GM12878 (cell line): ENCODE measurements at places on chromosomes 12 and 14.

DNA sequence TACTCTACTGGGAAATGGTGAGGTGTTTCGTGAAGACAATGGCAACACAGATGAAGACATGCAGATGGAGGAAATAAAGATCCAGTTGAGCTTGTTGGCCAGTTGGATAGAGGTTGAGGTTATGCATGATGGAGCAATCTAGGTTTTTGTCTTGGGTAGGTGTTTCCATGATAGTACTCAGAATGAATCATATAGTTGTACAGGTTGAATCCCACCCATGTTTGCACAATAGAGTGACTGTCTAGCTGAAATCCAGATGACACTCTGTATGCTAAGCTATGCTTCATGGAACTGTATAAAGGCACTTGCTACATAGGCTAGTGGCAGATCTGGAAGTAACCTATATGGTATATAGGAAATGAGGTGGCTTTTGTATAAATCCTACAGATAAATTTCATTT is 264.9 kb downstream of the NAV3 start:
- no peak for DNase-seq

- DNase-seq: no peak
Observed at GRCh38 chr12:64229796-64230195, 7.7 kb upstream of the KICS2 start.

DNA sequence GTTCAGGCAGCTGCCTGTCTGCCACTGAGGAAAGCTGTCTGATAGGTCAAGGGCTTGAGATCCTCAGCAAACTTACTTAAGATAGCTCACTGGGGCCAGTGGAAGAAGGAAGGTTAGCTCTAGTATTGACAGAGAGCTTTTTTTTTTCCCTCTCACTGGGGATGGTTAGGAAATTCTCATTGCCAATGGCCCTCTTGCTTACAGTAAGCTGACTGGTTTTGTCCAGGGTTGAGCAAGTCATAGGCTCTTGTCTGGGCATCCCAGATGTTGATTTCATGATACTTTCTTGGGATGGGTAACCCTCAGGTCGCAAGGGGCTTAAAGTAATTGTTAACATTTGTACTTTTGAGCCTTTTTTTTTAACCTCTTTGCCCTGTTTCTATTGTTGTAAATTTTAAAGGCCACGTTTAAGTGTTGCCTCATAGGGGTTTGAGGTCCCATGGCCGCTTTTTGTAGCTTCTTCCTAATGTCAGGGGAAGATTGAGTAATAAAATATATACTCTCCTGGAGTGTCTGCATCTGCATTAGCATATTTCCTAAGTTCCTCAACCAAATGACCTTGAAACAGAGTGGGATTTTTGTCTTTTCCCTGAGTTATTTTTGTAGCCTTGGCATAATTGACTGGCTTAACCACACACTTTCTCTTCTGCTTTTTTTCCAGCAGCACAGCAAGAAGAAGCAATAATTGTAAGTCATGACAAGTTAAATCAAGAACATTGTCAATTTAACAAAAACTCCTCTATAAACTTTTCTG is 716.0 kb downstream of the LRFN5 start:
- DNase-seq: peak; percentile 8

DNA sequence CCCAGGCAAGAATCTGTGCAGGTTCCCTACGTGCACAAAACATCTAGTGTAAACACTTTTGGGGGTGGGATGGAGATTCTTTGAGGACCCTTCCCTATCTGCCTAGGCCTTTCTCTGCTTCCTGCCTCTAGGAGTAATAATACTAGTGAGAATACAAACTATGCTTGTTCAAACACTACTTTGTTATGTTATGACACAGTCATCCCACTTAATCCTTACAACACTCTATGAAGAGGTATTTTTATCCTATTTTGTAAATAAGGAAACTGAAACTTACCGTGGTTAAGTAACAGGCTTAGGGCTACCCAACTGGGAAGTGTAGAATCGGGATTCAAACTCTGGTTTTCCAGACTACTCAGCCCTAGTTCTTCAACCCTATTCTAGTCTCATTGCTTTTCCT is 96.5 kb downstream of the KCNA5 start:
- DNase-seq: no peak

DNA sequence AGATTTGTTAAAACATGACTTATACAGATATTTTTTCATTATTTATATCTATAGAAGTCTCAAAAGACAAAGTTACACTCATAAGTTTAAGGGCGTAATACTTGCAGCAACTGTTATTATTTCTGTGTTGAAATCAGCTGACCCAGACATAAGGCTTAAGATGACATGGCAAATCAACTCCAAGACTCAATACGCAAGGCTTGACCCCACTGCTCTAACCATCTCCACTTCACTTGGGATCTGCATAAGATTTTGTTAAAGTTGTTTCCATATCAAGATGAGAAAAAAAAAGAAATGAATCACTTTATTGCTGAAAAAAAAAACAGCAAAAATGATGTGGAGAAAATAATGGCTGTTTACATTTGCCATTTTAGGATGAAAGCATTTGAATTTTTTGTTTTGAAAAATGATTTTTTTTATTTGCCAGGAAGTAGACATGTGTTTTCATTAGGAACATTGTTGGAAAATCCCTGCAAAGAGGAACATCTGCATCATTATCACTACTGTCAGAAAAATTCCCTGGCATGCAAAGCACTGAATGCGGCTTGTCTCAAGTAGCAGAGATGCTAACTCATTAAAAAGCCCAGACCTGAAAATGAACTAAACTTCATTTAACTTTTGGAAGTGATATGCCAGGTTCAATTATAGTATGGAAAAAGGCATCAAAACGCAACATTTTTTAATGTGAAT is 73.5 kb downstream of the LIN7A start:
- no peak for DNase-seq

DNA sequence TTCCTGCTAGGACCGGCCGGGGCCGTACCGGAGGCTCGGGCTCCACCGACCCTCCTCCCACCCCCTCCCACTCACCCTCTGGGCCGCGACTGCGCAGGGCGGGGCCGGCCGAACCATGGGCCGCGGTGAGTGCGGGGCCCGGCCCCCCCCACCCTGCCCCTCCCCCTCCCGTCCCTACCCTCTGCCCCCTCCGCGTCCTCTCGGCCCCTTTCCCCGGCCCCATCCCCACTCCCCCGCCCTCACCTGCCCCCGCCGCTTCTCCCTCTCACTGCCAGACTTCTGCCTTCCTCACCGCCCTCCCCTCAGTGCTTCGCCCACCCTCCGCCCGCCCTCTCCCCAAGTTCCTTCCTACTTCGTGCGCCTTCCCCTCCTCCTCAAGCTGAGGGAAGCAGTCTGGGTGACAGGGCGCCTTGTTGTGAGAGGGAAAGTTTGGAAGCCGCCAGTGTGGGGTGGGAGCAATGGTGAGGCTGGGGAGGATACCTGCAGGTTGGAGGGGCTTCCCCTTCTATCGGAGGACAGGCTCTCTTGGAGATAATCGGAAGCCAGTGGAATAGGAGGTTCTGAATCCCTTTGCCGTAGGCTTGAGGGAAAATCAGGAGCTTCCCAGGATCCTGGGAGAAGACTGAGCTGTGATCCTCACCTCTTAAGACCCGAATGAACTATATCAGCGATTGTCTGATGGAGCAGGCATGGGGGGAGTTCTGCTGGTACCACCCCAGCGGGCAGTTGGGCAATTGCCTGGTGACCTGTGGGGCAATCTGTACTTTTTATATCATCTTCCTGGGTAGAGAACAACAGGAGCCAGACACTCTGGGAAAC is 472 bp downstream of the MBD6 start:
- no peak for DNase-seq

GRCh38 chr12:59649203-59649602 is 53.4 kb downstream of the SLC16A7 start:
- no peak for DNase-seq

DNA sequence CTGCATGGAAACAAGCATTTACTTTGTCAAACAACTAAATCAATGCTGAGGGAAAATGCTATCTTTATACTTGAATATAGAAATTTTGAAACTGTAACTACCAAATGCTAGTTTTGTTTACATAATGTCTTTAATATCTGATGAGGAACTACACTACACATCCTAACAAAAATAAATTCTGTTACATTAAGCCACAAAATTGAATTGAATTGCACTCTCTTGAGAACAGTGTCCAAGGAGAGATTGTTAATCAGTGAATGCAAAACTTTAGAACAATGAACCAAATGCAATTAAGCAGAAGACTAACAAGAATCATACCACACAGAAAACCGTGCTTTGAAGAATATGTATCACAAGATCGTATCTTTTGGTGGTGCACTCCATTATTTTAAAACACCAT is 141.6 kb downstream of the CNTN1 start:
- no peak for DNase-seq

DNA sequence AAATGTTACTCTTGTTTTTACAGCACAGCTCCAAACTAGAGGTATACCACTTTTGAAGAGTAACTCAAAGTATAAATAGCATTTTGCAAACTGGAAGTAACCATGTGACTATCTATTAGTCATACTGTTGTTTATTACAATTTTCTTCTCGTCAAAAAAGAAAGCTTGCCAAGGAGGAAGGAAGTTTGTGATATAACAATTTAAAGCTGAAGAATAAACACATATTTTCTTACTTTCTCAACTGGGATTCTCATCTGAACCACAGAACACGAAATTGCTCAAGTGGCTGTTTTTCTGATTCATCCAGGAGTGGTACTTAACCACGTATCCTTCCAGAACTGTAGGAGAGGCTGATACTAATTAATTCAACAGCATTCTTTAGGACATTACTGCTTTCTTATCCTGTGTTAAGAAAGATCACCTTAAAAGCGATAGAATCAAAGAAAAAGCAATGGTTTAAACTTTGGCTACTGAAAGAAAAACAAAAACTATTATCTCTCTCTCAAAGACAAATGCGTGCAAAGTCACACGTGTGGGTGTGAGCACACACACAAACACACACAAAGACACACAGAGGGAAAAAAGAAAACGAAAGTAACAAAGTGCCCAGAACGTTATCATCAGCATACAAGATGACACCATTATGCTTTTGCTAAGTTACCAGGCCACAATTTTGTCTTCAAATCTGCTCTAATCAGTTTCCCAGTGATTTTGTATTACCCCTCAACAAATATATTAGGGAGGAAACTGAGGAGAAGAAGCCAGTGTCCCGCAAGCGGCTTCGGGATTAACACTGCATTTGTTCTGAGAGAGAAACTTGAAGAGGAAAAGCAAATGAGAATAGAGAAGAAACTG is at the start of gene CLEC2B:
Gene CLEC2B (minus strand): TSS at position 48 of the 855 bp plus-strand sequence.
- DNase-seq: peak; percentile 40
